ENCODE measurements at places on chromosomes 3 and 15.

DNA sequence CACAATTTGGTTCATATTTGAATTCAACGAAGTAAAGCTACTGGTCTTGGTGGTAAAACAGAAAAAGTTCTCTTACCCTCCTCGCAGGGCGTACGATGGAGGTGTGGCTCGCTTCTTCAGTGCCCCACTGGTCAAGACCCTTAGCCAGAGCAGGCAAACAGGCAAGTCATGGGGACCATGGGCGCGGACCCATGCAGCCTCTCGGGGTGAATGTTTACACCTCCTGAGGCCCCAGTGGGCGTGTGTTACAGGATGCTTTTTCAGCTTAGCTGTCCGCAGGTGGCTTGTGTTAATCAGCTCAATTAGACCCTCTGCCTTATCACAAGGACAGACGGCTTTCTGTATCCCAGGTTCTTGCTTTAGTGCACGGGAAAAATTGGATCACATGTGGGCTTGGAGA lies 991.8 kb downstream of the GBE1 start:
- DNase-seq = no peak

DNA sequence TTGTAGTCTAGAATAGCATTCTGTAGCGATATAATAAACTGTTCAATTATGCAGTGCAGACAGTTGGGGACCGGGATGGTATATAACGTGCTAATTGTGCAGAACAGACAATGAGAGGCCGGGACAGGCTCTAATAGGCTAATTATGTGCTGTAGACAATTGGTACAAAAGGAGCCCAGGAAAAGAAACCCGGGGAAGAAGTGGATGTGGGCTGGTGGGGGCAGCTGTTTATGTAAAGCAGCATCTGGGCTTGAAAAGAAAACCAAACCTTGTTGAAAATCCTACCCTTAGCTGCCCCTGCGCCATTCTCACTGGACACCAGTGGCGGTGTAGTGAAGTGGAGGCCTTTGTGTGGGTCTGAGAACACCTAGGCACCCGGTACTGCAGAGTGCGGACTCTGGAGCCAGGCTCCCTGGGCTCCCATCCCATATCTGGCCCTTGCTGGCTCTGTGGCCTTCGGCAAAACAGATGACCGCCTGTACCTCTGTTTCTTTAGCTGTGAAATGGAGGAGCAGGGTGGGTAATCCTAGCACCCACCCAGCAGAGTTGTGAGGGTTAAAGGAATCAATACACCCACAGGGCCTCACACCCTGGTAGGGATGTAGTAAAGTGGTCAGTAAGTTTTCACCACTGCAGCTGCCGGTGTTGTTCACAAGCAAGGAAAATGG lies 51.5 kb downstream of the CMTM6 start:
- no peak for DNase-seq

GRCh38 chr3:13782501-13782900 lies 97.4 kb downstream of the WNT7A start:
- DNase-seq = no peak

- peak; percentile 14 for DNase-seq
Measured at GRCh38 chr3:115913069-115913686, 289.9 kb downstream of the GAP43 start.

GRCh38 chr15:29064731-29065130 lies 179.0 kb downstream of the APBA2 start:
- no peak for DNase-seq

GRCh38 chr3:156044634-156044975 lies 75.8 kb upstream of the KCNAB1 start:
- DNase-seq = no peak

GRCh38 chr15:67548862-67549651 lies 6.6 kb downstream of the MAP2K5 start:
- peak; percentile 56 for DNase-seq

DNA sequence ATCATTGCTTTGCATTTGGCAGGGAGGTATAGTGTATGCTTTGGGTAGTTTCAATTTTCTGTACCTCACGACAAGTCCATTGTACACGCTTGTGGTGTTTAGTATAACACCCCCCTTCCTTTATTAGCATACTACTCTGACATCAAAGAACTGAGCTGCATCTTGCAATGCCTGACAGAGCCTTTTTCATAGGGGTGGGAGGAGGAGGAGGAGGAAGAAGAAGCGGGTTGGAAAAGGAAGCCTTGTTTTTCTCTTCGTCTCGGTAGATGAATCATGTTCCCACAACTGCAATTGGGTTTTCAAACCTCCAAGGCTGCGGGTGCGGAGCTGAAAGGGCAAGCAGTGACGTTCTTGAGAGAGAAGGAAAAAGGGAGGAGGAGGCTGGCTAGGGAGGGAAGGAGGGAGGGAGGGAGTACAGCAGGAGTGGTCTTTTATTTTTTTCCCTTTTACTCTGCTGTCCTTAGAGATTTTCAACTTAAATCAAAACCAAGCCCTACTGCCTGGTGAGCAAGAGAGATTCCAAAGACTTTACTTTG lies 175.7 kb downstream of the KLHL25 start:
- peak; percentile 89 for DNase-seq

GRCh38 chr3:131484496-131485111 lies 18.2 kb downstream of the MRPL3 start:
- DNase-seq = no peak

DNA sequence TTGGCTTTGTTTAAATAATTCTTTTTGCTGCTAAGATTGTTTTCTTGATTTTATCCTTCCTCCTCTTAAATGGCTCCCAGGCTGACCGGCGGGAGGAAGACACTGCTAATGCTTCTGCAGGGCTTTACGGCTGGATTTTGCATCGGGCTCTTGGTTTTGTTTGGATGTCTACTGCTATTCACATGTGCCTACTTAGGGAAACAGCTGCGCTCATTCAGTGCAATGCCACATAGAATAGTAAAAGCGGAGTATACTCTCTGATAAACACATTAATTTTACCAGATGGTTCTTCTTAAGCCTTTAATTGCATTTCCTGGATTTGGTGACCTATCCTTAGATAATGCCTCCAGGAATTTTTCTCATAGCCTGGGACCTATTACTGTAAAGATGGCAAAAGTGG lies 146.6 kb downstream of the THSD4 start:
- no peak for DNase-seq

DNA sequence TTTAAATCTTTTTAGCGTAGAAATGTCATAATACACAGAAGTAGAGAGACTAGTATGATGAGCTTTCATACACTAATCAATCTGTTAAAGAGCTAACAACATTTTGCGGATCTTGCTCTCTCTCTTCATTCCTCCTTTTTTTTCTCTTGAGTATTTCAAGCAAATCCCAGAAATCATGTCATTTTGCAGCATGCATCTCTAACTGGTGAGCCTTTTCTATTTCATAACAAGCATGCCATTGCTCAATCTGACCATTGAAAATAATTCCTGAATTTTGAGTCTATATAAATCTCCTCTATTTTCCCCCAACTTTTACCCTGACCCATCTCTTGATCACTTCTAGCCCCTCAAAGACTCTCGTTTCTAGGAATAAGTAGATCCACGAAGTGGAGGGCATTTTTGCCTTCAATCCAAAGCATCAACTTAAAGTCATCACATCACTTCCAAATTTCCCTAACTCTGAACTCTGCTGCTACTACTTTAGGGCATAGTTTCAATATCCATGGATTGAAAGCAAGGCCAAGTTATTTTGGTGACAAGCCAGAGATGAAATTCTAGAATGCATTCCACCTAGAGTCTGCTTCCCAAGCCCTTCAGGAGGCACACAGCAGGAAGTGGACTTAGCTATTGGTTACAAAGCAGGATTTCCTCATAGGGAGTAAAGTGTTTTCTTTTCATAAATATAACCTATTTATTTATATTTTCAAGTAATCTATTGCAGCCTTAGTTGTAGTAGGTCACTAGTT lies 253.5 kb upstream of the ZPLD1 start:
- DNase-seq = peak; percentile 14

- DNase-seq = no peak
Measured at GRCh38 chr15:68608844-68609232, 30.0 kb downstream of the CORO2B start.

- no peak for DNase-seq
Measured at GRCh38 chr3:140655678-140656077, 22.2 kb upstream of the TRIM42 start.

GRCh38 chr3:43997788-43998369 lies 243.8 kb upstream of the TOPAZ1 start:
- no peak for DNase-seq

DNA sequence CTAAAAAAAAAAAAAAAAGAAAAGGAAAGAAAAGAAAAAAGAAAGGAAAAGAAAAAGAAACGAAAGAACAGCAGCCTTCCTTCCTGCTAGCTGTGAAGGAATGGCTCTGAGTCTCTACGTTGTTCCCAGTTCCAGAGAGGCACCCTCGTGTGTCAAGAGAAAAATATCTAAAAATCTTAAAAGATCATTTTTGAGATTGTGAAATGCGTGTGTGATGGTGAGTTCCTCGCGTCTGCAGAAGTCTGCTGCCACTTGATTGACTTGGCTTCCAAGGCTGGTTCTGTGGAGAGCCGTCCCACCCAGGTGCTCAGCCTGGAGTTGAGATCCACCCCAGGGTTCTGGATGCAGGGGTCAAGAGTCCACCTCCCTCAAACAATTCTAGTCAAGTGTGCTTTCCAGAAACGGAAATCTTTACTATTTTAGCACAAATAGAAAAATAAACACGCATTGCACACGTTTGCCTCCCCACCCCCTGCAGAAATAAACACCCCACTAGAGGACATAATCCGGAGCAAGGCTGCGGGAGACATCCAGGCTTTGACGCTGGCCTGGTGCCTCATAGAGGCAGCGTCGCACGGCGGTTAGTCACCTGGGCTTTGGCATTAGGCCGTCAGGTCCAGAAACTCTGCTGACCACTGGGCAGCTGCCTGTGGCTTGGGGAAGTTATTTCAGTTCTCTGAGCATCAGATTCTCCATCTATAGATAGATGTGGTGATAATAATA lies 265.4 kb downstream of the FAM43A start:
- DNase-seq = no peak

DNA sequence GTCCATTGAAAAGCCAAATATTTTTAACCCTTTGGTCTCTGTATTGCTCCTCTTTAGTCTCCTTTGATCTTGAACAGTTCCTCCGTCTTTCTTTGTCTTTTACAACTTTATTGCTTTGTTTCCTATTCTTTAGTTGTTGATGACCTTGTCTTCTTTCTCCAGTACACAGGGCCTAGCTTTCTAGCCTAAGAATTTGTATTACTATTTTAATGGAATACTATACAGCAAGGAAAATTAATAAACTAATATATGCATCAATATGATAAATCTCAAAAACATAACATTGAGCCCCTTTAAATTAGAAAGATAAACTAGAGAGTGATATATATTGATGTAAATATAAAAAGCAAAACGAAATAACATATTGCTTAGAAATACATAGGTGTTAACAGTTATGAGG lies 88.7 kb downstream of the NR1D2 start:
- no peak for DNase-seq

DNA sequence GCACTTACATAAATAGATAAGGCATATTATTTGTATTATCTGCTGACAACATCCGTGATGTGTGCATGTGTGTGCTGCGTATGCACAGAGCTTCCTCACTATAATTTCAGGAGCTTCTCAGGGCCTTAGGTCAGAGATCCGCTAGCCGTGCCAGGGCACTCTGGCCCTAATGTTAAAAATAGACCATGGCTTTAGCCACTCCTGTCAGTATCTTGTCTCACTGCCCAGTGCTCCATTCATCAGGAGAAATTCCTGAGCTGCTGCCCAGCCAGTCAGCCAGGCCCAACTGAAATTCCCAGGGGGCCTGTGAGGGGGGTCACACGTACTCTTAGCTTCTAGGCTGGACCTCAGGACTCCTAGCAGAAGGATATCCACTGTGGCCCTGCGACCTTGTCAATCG lies 70.0 kb upstream of the ABHD2 start:
- DNase-seq = no peak

DNA sequence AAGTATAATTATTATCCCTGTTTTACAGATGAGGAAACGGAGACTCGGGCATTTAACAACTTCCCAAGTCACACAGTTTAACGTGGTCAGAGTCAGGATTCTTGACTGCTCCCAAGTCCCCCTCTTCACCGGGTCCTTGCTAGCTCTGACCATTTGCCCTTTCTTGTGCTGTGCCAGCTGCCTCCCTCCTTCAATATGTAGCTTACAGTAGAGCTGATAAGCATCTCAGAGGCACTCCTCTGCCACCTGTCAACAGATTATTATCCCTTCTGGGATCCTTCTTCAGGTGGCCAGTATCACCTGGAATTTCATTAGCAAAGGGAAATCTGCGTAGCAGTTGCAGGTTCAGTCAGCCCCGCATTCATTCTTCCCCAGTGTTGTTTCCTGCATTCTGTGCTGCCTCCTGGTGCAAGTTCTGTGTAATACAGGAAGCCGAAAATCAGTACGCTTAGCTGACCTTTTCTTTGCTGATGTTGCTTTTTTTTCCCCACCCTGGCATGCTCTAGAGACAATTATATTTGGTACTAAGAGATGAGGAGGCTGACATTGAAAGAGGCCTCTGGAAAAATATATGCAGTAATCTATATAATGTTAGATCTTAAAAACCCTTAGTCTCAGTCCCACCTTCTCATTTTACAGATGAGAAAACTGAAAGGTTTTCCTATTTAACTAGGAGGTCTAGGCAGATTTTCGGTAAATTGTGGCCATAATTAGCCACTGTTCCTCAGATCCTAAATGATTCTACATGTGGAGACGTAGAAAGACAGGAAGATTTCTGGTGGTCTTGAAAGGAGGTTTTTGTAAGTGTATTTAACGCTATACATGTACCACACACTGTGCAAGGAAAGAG lies 24.8 kb downstream of the TMOD2 start:
- peak; percentile 42 for DNase-seq

DNA sequence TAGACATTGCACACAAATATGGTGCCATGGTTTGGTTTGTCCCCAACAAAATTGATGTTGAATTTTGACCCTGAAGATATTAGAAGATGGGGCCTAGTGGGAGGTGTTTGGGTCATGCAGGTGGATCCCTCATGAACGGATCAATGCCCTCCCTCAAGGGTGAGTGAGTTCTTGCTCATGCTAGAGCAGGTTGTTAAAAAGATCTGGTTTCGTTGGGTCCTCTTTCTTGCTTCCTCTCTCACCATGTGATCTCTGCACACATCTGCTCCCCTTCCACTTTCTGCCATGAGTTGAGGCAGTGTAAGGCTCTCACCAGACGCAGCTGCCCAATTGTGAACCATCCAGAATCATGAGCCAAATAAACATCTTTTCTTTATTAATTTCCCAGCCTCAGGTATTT lies 87.8 kb upstream of the MDFIC2 start:
- no peak for DNase-seq

- DNase-seq = peak; percentile 89
Measured at GRCh38 chr15:44536302-44536961, 515 bp upstream of the EIF3J start.

DNA sequence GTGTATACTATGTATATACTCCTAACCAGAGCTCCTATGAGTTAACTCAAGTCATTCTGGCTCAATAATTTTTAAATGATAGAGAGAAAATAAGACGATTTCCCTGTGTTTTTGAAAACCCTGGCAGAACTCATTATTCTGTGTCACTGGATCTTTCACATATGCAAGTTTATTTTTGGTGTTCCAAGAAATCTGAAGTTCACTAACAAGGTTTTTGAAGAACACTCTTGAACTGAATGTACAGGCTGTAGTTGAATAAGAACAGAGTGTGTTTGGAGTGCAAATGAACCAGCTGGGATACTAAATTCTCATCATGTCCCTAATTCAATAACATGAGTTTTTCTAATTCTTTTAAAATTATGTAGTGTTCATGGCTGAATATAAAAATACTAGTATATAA lies 466.9 kb upstream of the SUCLG2 start:
- DNase-seq = no peak

- peak; percentile 38 for DNase-seq
Measured at GRCh38 chr3:46266598-46266997, 24.3 kb downstream of the CCR3 start.

GRCh38 chr3:118986734-118987133 lies 47.9 kb downstream of the IGSF11 start:
- DNase-seq = no peak

- no peak for DNase-seq
Measured at GRCh38 chr15:51625236-51625635, 2.7 kb upstream of the DMXL2 start.

Data from A172 (cell line).